ENCODE measurements at places on chromosomes 1 and 21. TPM values are rescaled to one million over a fixed set of nuclear protein-coding genes. Genes with fewer than 3 reads are reported as not detected.

The LRRC3 gene
- total RNA-seq: 1.7 TPM

The MTARC1 gene
- total RNA-seq: 3.3 TPM

The OPRD1 gene
- total RNA-seq: 0.18 TPM

The TIE1 gene
- 6.4 TPM for total RNA-seq

DNA sequence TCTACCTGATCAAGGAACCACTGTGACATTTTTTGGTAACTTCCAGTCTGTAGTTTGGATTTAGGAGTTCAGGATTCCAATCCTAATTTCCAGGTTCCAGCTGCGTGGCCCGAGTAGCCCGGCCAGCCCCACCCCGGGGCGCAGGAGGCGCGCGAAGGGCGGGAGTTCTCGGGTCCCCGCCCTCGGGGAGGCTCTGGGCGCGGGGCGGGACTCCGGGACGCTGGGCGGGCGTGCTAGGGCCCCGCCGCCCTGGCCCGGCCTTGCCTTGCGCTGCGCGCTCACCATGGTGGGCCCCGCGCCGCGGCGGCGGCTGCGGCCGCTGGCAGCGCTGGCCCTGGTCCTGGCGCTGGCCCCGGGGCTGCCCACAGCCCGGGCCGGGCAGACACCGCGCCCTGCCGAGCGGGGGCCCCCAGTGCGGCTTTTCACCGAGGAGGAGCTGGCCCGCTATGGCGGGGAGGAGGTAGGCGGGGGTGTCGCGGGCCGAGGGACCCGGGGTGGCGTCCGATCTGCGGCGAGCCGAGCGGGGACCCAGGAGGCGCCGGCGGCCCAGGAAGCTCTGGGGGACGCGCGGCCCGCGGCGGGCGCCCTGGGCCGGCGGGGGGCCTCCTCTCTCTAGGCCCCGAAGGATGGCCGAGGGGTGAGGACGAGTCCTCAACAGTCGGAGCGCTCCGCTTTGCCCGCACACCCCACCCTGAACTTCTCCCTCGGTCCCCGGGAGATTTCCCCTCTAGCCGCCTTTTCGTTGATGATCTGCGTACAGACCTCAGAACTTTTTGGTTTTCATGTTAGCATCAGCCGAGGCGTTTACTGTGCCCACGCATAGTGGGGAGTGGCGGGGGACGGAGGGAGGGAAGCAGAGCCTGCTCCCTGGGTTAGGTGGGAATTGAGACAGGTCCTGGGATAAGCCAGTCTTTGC is at the start of gene NENF:
NENF (plus strand) TSS at position 260 of the 916 bp plus-strand sequence; CDS start at position 284, 24 bp downstream.
- peak; percentile 70 for DNase-seq

DNA sequence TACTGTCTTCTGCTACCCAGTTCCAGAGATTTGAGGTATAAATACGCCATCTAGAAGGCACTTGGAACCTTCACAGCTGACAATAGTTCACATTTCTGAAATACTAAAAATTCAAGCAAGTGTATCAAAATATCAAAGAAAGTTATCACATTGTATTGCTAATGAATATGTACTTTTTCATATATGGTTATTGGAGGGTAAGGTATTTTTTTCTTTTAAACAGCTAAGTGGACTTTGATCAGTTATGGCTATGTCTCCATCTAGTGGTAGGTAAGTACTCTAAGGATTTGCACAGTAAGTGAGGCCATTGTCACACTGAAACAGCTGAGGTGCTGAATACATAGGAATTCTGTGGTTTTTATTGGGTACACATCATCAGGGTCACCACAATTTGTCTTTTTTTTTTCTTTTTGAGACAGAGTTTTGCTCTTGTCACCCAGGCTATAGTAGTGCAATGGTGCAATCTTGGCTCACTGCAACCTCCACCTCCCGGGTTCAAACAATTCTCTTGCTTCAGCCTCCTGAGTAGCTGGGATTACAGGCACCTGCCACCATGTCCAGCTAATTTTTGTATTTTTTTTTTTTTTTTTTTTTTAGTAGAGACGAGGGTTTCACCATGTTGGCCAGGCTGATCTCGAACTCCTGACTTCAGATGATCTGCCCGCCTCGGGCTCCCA is 49.1 kb upstream of the CR2 start:
- DNase-seq: no peak

DNA sequence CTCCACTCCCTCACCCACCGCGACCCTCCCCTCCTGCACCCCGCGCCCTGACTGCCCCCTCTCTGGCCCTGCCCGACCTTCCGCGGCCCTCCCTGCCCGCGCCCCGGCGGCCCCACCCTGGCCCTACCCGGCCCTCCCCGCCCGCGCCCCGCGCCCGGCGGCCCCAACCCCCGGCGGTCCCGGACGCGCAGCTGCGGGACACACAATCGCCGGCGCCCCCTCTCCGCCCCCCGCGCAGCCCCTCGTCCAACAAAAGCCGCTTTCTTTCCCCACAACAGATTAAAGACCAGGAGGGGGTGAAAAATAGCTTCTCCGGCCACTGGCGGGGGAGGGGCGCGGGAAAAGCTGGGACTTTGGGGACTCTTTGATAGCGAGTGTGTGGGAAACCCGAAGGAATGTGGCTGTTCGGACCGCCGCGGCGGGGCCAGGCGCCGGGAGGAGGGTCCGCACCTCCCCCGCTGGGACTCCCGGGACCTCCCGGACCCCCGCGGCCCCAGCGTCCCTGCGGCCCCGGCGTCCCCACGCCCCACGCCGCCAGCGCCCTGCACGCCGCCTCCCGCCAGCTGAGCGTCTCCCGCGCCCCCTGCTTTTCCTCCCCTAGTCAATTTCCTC is 8.8 kb upstream of the ID3 start:
- no peak for DNase-seq

DNA sequence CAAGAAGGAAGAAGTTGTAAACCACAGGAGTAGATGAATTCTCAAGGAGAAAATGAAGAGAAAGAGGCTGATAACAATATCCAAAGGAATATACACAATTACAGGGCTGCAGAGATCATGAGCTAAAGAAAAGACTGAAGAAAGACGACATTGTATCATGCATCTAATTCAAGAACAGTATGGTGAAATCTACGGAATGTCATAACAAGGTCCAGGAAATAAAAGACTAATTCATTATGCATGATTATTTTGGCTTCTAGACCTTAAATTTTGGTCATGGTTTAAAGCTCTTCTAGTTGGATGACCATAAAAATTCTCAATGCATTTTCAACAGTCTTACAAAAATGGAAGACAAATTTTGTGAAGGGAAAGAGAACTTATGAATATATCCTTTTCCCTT is 71.7 kb downstream of the SH3GLB1 start:
- no peak for DNase-seq

DNA sequence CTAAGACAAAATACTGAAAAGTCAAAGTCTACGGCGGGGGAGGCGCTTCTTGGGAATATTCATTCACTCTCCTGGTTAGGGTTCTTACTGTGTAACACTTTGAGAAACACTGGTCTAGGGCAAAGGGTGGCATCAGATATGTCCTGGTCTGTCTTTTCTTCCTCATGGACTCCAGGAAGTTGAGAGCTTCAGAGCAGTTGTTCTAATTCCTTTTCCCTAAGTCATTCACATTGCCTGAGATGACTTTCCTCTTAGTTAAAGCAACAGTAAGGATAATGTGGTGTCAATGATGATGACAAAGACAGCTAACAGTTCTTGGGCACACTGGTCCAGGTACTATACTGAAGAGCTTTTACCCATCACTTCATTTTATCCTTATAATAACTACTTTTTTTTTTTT is 27.0 kb downstream of the FGGY start:
- no peak for DNase-seq

GRCh38 chr1:147202576-147202975 is 22.6 kb downstream of the FMO5 start:
- no peak for DNase-seq

- peak; percentile 67 for DNase-seq
Observed at GRCh38 chr1:16204634-16205333, 7.7 kb downstream of the ARHGEF19 start.
